ENCODE measurements at places on chromosomes 4 and X.

DNA sequence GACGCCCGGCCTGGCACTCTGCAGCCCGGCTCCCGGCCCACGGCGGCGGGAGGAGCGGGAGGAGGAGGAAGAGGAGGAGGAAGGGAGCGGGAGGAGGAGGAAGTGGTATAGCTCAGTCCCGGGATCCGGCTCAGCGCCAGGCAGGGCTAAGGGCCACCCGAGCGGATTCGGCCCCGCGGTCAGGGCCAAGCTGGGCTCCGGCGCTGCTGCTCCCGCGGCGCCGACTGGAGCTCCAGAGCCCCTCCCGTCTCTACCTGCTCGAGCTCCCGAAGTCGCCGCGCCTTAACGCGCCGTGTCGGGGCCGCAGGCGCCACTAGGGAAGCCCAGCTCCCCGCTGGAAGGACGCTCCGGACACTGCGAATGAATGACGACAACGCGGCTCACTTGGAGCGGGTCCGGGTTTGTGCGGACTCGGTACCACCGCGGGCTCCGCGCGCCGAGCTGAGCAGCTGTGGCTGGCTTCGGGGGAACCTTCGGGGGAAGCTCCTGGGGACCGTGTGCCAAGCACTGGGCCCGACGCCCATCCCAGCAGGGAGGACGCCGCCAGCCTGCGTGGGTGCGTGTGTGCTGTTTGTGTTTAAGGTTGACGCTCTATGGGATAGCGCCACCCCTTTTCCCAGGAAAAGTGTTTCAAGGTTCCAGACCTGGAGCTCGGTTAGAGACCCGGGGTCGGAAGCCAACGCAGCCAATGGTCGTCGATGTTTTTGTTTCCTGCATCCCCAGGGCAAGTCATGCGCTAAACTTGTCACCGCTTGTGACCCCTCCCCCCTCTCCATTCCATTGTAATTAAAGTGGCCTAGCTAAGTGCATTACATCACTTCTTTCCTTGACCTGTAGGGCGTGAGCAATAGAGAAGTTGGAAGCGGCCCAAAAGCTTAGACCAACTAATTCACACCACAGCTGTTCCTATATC lies at the start of gene TBC1D9:
TBC1D9 (minus strand) TSS at position 67 of the 913 bp plus-strand sequence. CDS start 340 bp downstream, outside the sequence.
- DNase-seq, result no peak

GRCh38 chr4:24867251-24867650 lies 45.6 kb downstream of the CCDC149 start:
- DNase-seq, result no peak

DNA sequence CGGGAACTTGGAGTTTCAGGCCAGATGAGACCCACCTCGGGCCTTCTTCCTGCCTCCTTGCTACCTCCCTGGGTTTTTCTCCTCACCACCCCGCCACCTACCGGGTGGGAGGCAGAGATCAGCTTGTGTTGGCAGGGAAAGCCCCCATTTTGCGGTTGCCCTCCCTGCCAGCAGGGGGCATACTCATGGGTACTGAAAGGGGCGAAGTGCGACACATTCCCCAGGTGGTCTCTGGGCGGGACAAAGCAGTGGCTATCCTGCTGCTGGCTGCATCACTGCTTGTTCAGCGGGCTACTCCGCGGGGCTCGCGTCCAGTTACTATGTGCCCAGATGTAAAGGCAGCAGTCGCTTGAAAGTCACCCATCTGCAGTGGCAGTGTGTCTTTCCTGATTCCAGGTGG lies 330.3 kb downstream of the PDHA2 start:
- no peak for DNase-seq

GRCh38 chr4:8435656-8436121 lies 4.8 kb downstream of the ACOX3 start:
- no peak for DNase-seq

GRCh38 chrX:96684339-96685209 lies at the start of gene DIAPH2:
TSS of gene DIAPH2 (plus strand) at chrX:96684842.
- peak; percentile 57 for DNase-seq

DNA sequence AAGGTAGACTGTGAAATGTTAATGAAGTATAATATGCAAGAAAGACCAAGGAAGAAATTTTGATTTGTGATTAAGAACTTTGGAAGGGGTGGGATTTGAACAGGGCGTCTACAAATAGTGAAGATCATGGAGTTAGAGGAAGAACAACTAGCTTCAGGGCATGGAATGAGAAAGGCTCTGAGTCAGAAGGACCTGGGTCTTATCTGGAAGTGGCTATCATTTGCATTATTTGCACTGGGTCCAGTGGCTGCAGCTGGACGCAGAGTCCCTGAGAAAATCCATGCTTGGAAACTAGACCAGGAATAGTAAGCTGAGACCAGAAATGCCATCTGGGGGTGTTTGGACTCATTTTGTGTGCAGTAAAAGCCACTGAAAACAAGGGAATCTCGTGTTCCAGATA lies 4.3 kb upstream of the LIMCH1 start:
- no peak for DNase-seq

- DNase-seq, result no peak
Measured at GRCh38 chr4:126762663-126763247, 870.0 kb upstream of the INTU start.

DNA sequence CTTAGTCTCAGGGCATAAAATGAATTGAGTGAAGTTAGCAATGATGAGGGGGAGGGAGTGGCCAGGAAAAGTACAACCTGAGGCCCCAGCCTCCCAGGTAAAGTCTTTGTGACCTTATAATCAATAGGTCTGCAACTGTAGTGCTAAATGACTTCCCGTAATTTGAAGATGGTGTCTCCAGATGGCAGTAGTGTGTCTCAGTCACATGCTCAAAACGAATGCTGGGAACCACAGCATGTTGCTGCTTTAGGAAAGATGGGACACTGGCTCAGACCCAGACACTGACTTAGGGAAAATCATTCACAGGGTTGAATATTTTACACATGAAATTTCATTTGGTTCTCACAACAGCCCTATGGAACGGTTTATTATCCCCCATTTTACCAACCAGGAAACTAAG lies 10.3 kb downstream of the SRPX2 start:
- no peak for DNase-seq

GRCh38 chr4:8258552-8259212 lies 10.9 kb upstream of the HTRA3 start:
- DNase-seq, result no peak

GRCh38 chr4:105765690-105766407 lies 57.3 kb downstream of the GSTCD start:
- no peak for DNase-seq

DNA sequence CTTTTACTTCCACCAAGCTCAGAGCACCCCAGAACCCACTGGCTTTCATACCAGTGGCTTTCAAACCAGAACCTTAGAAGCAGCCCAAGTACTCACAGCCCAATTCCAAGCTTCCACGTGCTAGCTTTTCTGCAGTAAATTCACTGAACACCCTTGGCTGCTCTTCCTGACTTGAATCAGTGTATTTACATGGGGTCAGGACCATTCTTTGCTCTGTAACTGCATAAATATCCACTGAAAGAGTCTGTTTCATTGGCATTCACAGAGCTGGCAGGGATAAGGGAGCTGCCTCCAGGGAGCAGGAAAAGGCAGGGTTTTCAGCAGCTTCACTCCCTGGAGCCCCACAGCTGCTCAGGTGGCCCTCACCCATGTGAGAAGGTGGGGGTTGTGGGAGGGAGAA lies 43.8 kb downstream of the RAI2 start:
- DNase-seq, result no peak

DNA sequence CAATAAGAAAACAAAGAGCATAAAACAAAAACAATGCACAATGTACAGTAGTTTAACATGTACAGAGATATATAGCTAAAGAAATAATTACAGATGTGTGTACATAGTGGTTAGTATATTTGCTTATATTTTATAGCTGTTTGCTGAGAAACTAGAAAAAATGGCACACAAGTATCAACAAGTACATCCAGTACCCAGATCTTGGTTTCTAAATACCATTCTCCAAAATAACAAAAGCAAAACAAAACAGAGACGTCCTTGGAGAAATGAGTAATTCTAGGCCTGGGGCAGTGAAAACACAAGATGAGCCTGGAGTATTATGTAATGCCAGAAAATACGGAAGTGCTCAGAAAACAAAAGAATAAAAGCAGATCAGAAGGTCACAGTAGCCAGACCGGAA lies 189.6 kb downstream of the TMEM47 start:
- no peak for DNase-seq

- no peak for DNase-seq
Measured at GRCh38 chrX:68146054-68146453, 287.2 kb downstream of the OPHN1 start.

DNA sequence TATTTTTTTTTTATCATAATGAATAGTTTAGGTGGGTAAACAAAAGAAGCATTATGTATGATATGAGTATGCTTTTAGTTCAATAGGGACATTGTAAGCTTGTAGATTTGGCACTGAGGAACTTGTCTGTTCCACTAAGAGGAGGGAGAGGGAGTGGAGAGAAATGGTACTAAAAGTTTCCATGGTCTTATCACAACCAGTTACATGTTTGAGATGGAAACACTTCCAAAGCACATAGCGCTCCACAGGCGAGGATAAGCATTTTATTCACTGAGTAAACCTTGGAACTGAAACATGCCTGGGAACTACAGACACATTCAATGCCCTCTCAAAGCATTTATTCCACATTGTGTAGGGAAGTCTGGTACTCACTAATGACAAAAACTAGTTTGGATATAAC lies 15.5 kb downstream of the MYOZ2 start:
- no peak for DNase-seq

- no peak for DNase-seq
Measured at GRCh38 chr4:7582313-7583097, 147.8 kb upstream of the PSAPL1 start.

DNA sequence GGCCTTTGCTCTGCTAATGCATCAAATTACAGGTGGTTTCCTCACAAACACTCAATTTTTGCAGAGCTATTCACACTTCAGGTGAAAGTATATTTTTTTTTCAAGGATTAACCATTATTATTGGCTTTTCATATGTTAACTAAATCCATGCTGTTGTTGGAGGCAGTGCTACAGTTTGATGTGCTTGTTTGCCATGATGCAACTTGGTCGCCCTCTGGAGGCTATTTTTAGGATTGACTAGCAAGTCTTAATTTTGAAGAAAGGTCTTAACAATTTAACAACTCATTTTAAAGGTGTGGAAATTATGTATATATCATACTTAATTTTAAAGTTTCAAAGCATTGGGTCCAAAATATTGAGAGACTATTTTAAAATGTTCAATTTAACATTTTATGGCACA lies 168.8 kb upstream of the FAM47A start:
- no peak for DNase-seq

- DNase-seq, result peak; percentile 39
Measured at GRCh38 chr4:83639849-83640493, 104.1 kb downstream of the GPAT3 start.

DNA sequence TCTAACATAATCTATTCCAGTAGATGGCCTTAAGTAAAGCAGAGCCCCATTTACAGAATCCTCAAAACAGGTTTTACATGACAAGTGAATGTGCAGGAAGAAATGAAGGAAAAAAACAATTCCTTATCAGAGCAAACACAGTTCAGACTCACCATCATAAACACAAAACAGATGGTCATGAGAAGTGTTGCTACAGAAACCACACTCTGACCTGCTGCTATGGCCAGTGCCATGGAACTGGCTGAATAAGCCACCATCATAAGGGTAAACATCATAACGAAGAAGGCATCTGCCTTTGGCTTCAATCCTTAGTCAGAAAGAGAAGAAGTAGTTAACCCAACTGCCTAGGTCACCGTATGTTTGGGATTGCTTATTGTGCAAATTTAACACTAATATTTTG lies 61.1 kb downstream of the ABCG2 start:
- DNase-seq, result no peak

DNA sequence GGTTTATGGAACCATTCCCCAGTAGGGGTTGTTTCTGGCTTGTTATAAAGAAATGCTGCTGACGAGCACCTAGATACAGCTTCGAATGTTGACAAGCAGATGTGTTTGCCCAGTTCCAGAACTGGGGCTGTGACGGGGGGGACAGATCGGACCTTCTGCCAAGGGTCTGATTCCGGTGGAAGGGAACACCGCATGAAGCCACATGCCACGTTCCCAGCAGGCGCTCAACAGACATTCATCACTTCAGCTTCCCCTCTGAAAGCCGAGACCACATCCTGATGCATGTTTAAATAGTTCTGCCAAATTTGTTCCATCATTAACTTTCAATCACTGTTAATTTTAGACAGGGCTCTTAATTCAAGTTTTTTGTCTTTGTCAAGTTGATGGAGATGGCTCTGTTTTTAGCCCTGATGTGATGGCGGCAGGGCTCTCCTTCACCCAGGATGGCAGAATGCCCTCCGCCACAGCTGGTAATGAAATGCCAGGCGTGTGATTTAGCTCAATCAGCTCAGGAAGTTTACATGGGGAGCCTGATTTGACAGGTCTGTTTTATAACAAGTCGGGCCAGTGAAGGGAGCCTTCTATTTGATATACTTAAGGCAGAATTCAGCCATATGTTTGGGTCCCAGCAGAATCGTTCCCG lies 57.4 kb downstream of the PSAPL1 start:
- DNase-seq, result no peak

DNA sequence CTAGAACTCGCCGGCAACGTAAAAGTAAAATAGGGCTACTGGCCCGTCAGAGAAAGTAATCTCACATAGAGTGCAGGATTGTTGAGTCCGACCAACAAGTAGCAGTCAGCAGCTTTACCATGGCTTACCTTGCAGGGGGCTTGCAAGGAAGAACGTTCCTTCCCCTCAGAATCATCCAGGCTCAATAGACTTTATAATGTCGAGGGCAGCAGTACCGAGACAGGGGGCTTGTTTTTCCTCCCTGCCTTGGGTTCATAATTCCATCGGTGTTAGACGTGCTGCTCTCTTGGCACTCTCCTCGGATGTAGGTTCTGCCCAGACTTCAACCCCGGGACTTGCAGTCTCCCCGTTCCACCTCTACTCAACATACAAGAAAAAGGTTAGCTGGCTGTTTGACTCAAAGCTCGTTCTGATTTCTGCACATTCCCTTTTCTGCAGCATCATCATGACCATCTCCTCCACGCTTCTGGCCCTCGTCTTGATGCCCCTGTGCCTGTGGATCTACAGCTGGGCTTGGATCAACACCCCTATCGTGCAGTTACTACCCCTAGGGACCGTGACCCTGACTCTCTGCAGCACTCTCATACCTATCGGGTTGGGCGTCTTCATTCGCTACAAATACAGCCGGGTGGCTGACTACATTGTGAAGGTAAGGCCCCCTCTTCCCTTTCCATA lies 1.5 kb downstream of the SLC10A4 start:
- no peak for DNase-seq

DNA sequence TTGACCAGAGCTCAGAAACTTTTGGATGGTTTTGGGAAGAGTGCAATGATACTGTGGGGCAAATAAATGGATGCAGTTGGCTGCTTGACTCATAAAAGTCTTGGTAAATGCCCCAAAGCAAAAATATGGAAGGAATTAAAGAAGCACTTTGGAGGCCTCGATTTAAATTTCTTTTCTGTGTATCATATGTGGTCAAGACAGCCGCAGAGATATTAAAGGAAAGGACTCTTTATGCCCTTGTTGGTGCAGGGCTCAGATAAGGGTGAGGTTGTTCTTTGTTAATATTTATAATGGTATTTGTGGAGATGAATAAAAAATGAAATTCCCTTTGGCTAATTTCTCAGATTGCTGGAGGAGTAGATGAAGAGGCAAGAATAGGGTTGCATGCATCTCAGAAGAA lies 90.2 kb downstream of the NHS start:
- DNase-seq, result no peak

DNA sequence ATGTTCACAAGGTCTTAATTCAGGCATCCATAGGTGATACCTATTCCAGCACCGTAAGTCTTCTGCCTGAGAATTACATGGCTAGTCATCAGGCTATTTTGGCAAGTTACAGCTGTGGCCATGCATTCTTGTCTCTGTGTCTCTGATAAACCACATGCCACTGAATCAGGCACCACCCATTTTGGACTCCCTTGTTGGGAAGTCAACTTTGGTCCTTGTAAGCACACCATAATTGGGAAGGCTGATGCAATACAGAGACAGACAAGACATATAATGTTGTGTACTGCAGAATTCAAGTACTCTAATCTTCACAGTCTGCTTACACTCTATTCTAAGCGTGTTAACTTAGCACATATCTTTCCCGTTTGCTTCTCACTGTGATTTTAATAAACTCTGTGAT lies 483.7 kb upstream of the FTHL17 start:
- DNase-seq, result no peak
